ENCODE measurements at places on chromosomes 2 and 18.

DNA sequence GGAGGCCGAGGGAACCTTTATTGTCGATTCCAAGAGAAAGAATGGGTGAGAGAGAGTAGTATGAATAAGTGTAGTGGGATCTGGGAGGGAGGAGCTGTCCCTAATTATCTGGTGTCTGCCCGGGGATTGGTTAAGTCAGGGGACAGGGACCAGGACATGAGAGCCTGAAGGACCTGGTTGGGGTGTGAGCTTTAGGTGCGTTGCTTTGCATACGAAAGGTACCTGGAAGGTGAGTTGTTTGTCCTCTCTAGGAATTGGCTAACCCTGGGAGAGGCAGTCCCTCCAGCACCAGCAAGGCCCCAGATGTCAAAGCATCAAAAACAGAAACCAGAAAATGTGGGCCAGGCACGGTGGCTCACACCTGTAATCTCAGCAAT, 48.1 kb upstream of the RPL31 start:
- no peak for DNase-seq

DNA sequence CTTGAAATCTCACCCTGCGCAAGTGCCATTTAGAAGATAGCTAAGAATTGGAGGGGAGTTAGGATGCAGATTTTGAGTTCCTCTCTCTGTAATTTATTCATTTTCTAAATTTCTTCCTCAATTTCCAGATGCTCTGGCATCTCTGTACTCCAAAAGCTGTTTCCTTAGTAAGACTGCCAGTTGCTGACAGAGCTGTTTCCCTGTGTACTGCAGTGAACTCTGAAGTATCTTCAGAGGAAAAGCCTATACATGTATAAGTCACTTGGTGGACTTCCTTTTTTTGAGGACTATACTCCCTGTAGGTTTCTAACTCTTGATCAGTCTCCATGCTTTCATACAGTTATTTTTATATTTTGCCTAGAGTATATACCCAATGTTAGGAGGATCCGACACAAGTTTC, 1.5 kb upstream of the RESP18 start:
- no peak for DNase-seq

DNA sequence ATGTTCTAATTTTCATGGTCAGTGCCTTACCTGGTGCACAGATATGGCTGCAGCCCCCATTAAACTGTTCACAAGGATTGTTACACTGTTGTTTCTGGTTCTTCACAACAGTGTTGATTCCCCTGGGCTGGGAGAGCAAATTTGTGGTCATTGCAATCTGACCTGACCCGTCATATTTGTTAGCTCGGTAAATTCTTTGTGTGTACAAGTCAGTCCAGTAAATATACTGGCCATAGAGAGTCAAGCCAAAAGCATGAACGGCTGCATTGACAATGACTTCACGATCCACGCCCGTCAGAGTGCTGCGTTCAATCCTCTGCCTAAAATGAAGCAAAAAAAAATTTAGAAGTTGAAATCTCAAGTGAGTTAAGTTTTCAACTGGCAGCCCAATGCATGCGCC, 134.6 kb downstream of the DHRS9 start:
- DNase-seq: no peak

DNA sequence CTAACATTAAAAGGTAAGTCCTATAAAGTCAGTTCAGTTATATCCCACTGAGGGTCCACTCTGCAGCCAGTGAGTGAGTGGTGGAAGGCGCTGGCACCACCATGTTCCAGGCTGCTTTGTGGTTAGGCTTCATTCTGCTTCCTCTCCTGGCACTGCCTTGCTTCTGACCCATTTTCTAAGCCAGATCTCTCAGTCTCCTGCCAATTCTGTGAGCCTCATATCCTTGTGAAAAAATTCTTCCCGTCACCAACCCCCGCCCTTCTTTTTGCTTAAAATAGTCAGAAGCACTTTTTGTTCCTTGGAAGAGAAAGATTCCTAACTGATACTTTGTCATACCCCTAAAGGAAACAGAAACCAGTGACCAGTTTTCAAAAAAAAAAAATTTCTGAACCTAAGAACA, 139.8 kb upstream of the NCK2 start:
- no peak for DNase-seq

DNA sequence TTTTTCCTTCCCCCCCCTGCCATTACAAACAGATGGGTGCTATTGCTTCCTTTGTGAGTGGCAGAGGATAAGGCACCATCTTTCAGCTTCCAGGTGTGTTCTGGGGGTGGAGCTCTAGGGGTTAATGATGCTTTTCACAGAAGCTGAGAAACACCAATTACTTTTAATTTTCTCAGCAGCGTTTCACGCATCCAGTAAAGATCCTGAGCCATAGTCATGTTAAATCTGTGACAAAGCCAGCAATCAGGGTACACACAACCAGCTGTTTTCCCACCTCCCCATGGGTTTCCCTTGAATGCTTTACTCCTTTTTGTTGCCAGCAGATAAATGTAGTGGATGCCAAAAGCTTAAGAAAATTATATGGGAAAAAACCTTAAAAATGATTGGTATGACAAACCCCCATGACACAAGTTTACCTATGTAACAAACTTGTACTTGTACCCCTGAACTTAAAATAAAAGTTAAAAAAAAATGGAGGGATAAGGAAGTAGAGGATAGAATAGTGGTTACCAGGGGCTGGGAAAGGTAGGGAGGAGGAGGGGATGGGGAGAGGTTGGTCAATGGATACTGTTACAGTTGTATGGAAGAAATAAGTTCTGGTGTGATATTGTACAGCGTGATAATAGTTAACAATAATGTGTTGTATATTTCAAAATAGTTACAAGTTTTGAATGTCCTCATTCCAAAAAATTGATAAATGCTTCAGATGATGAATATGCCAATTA, 70.0 kb downstream of the ACOXL start:
- no peak for DNase-seq
